Left colon (tissue), 2 donors: ENCODE measurements at places on chromosomes 11 and 22. TPM values are rescaled to one million over a fixed set of nuclear protein-coding genes. Genes with fewer than 3 reads are reported as not detected.

Gene PRODH
- total RNA-seq = 10.2 TPM

Gene LRP4
- 6.7 TPM for total RNA-seq

Gene NAALAD2
- 0.15 TPM for total RNA-seq

Gene MMP10
- 0.47 TPM for total RNA-seq

Gene CLCF1
- total RNA-seq = 2.2 TPM

DNA sequence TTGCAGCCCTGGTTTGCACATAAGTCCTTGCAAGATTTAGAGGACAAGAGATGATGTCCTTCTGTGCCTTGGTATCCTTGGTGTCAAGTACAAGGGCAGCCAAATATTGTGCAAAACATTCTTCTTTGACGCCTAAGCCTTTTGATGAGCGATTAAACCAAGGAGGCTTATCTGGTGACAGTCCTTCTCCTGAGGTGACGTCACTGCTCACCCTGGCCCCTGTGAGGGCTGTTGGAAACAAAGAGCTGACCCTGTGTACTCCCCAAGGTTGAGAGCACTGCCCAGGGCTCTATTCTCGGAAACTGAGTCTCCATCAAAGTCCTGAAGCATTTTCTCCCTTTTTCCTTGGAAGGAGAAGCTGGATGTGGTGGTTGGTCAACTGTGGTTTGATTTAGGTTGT, 4.7 kb upstream of the GRAMD1B start:
- no peak for DNase-seq

DNA sequence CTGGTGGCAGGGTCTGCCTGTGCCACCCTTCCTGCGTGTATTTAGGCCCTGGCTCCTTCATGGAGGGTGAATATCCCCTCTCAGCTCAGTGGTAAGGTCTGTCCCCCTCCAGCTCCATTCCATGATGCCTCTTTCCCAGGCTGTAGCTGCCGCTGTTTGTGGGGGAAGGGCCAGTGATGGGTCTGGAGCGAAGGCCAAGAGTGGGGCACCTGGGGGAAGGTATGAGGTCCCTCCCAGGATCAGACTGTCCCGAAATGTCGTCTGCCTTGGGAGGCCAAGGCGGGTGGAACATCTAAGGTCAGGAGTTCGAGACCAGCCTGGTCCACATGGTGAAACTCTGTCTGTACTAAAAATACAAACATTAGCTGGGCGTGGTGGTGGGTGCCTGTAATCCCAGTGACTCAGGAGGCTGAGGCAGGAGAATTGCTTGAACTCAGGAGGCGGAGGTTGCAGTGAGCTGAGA, 1.1 kb downstream of the CD151 start:
- peak; percentile 59 for DNase-seq

DNA sequence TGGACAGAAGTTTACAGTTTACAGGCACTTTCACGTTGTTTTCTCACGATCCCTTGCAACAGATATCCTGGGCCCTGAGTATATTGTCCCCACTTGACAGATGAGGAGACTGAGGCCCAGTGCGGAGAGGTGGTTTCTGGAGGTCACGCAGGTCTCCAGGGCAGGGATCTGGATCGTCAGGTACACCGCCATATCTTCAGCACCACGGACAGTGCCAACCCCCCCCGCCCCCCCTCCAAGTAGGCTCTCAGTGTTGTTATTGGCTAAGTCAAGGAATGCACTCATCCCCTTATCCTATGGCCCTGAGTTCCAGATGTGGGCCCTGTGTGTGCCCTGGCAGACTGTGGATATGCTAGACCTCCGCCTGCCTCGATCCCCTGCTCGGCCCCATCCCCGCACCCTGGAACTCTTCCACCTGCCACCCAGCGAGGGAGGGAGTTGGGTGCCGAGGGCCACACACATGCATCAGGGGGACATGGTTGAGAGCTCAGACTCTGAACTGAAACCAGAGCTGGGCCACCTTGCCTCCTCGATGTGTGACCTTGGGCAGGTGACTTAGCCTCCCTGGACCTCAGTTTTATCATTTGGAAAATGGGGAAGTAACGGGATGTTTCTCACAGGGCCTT, 37.5 kb downstream of the MPPED1 start:
- no peak for DNase-seq

- no peak for DNase-seq
These were observed 4.3 kb downstream of the BCO2 start for GRCh38 chr11:112179601-112180000.

DNA sequence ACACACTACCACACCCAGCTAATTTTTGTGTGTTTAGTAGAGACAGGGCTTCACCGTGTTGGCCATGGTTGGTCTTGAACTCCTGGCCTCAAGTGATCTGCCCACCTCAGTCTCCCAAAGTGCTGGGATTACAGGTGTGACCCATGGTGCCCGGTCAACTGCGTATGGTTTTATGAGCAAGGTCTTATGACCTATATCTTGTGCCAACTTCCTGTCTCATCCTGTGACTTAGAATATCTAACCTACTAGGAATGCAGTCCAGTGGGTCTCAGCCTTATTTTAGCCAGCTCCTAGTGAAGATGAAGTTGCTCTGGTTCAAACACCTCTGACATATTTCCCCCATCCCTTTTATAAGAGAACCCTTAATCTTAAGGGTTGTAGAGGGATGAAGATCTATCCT, 66.1 kb upstream of the OR5AN1 start:
- DNase-seq = no peak

DNA sequence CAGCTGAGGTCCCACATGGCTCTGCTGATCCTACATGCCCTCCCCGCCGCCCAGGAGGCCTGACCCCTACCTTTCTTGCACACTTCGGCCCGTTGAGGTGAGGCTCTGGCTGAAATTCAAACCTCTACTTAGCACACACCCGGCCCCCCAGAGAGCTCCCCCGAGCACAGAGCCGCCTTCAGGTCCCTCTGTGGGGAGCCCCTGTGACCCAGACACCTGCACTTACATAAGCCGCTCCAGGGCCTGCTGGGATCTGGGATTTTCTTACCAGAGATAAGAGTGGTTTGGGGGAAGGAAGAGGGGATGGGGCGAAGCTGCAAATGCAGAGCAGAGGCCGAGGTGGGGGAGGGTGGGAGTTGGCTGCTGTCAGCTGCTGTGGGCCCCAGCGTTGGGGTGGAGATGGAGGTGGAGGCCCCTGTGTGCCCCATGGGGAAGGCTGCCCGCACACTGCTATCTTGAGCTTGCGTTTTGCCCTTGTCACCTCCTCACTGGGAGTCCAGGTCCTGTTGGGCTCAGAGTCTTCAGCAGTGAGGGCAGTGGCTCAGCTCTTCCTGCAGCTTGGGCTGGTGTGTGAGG, 30.6 kb downstream of the CAPN1 start:
- peak; percentile 19 for DNase-seq

- no peak for DNase-seq
These were observed 625 bp downstream of the RFPL2 start for GRCh38 chr22:32204040-32204855.

- no peak for DNase-seq
These were observed 47.2 kb downstream of the KCNQ1OT1 start for GRCh38 chr11:2652333-2653197.

GRCh38 chr11:8732324-8732670, 49.7 kb downstream of the RPL27A start:
- no peak for DNase-seq

GRCh38 chr22:27687984-27688545, 113.5 kb downstream of the MN1 start:
- no peak for DNase-seq

GRCh38 chr11:22670830-22671229, 4.4 kb downstream of the GAS2 start:
- DNase-seq = no peak

DNA sequence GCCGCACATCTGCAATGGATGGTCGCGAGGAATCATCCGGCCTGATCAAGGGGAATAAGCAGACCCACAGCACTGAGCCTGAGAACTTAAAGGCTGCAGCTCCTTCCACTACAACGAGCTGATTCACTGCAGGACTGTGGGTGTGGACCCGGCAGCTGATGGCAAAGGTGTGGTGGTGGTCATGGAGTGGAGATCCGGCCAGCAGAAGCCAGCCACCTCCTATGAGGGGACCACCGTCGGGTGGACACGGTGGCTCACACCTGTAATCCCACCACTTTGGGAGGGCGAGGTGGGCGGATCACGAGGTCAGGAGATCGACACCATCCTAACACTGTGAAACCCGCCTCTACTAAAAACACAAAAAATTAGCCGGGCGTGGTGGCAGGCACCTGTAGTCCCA, 66.4 kb downstream of the DGCR2 start:
- DNase-seq = no peak

GRCh38 chr11:89498845-89499448, 7.8 kb upstream of the NOX4 start:
- peak; percentile 10 for DNase-seq

DNA sequence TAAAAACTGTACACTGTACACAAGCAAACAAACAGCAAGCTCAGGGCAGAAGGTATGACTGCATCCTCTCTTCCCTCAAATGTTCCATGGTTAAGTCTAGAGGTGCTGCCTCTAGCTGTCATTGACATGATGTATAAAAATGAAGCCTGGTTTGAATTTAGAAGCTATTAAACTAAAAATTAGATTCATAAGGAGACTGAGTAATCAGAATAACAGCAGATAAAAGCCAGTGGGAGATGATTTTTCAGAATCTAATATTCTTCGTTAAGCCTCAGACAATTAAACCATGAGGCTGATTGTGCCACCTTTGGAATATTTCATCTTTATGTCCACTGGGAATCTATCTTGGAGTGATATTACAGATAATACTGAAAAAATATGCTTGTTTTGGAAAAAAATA, 101.4 kb upstream of the ZC3H12C start:
- DNase-seq = no peak

- DNase-seq = peak; percentile 95
These were observed 29.9 kb upstream of the MALAT1 start for GRCh38 chr11:65468874-65469333.

DNA sequence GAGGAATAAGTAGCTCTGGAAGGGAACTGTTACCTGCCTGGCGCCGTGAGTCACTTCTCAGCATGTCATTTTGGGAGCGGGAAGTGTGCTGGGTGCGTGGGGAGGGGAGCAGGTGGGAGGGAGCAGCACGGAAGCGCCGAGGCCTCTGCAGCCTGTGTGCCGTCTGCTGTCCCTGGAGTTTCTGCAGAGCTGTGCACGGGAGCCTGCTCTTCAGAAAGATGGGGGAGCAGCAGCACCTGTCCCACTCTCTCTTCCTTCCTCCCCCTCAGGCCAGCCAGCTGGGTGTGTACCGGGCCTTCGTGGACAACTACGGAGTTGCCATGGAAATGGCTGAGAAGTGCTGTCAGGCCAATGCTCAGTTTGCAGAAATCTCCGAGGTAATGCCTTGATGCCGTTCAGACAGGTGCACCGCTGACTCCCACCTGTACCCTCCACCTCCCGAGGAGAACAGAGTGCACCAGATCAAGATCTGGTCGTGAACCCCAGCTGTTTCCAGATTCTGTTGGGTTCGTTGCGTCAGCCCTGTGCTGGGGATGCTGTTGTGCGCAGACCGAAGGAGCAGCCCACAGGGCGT, 87.9 kb downstream of the BCR start:
- no peak for DNase-seq

- no peak for DNase-seq
These were observed 25.5 kb downstream of the TCP11L1 start for GRCh38 chr11:33064866-33065265.

GRCh38 chr11:58905721-58906547, 33.4 kb upstream of the GLYATL1 start:
- peak; percentile 61 for DNase-seq

GRCh38 chr11:78341841-78342240, 75.8 kb downstream of the GAB2 start:
- DNase-seq = no peak

GRCh38 chr22:44024288-44024921, at the start of gene PARVB:
Gene PARVB (plus strand): TSS chr22:44024302. CDS start chr22:44024340, 38 bp downstream.
- peak; percentile 48 for DNase-seq

DNA sequence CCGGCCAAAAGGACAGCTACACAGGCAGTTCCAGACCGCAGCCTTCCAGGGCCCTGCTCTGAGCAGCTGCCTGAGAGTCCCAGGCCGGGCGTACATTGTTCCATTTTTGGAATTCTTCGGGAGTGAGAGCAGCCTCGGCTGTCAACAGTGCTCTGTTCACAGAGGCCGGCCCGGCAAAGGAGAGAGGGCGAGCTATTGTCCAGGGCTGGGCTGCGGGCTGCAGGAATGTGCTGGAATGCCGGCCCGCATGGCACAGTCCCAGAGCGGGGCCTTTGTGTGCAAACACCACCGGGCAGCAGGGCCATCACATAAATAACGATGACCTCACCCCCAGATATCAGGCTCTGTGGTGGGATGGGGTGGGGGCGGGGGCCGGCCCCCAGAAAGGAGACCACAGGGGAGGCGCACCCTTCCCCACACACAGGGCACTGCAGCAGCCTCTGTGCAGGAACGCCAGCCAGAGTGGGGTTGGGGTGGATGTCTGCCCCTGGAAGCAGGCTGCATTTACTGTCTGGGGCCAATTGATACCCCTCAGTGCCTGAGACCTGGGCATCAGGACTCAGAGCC, 15.8 kb downstream of the LINC01488 start:
- DNase-seq = peak; percentile 52
